NCI-H460 (cell line): ENCODE measurements at places on chromosomes 2 and 18.

- DNase-seq, result no peak
These were observed 194.9 kb upstream of the SPOPL start for GRCh38 chr2:138306626-138307025.

GRCh38 chr2:200399636-200400035 is 93.1 kb downstream of the SPATS2L start:
- no peak for DNase-seq

GRCh38 chr2:98164256-98164655 is 77.3 kb downstream of the VWA3B start:
- DNase-seq, result no peak

DNA sequence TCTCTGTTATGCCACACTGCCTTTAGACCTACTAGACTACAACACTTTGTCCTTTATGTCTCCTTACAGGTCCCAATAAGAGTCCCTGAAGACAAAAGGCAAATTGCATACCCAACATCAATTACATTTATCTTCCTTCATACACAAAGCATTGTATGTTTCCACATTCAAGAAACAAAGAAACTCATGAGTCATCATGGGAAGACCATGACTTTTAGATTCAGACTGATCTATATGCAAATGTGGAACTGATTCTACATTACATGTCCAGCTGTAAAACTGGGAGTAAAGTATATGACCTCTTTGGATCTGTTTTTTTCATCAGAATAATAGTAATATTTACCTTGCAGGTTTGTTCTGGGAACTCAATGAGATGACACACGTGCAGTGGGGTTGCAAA is 25.2 kb upstream of the HNMT start:
- DNase-seq, result no peak

DNA sequence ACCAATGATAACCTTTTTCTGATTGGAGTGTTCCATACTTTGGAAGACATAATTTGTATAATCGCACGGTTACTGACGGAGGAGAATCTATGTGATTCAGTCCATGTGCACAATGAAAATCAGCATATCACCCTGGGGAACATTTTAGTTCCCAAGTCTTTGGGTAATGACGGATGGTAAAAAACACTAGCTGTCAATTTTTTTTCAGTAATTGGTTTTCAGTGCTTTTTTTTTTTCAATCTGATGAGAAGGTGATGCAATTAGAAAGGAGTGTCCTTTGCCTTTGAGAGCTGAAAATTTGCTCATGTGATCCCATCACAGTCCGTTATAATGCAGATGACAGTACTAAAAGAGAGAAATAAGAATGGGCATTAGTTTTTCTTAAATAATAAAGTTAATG is 51.9 kb upstream of the THOC1 start:
- DNase-seq, result no peak
